ENCODE measurements at places on chromosomes 7 and 10.

DNA sequence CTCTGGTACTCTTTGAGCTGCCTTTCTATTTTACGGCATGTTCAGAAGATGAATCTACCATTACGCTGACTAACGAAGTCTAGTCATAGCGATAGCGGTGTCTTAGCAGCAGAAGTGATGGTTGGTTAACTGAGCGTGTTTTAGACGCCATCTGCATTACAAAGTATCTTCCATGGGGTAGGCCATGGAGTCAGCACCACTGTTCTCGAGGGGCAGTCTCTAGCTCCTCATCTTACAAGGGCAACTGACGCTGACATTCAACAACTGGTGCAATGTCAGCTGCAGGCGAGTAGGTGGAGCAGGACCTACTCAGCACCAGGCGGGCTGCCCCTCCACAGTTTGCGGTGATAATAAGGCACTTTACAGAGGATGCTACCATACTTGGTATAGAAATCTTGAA lies 88.7 kb downstream of the ADARB2 start:
- no peak for DNase-seq

GRCh38 chr10:60323162-60323561 lies 66.5 kb downstream of the ANK3 start:
- no peak for DNase-seq

- DNase-seq: no peak
These were observed 7.5 kb downstream of the SAR1A start for GRCh38 chr10:70162892-70163201.

DNA sequence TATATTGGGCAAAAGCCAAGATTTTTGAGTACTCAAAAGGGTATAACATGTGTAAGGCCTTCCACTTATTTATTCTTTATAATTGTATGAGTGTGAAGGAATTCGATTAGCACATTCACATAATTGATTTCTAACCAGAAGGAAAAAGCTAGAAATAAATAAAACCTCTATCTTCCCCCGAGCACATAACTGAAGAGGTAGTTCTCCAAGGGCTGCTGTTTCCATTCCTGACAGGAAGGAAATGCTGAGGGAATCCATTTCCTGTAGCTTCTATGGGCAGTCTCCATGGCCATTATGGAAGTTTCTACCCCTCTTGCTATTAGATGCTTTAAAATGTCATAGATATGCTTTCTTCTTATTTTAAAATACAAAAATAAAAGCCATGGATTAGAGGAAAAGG lies 70.5 kb upstream of the ABCB5 start:
- DNase-seq: no peak

DNA sequence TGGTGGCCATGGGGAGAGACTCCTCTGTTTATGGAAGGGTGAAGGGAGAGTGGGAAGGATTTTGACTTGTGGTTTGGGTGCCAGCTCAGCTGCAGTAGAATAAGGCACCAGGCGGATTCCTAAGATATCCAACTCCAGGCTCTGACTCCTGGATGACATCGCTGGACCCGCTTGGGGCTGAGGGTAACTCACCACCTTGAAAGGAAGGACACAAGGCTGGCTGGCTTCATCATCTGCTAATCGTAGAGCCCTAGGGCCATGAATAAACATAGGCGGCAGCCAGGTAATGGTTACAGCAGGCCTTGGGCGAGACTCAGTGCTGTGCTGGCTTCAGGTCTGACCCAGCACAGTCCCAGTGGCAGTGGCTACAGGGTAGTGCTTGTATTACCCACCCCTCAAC lies 16.7 kb upstream of the LIPK start:
- no peak for DNase-seq

All from GM04504 (cell line).